ENCODE measurements at places on chromosomes 16 and 17.

DNA sequence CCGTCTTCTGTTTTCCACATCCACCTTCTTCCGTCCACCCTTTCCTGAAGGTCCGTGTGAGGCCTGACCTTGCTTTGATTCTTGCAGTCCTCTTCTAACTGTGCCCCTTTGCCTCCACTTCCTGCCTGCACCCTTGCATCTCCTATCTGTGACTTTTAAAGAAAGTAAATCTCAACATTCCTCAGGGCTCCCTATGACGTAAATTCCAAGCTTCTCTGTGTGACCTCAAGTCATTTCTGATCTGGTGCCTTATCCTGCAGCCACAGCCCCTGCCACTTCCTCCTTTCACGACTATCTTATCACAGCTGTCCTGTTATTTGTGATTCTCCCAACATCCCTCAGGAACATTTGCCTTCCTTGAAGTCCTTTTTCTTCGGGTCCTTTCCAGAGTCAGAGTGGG lies 520.5 kb downstream of the CDH13 start:
- DNase-seq, result no peak

GRCh38 chr17:14118951-14119350 lies 49.6 kb downstream of the COX10 start:
- no peak for DNase-seq

DNA sequence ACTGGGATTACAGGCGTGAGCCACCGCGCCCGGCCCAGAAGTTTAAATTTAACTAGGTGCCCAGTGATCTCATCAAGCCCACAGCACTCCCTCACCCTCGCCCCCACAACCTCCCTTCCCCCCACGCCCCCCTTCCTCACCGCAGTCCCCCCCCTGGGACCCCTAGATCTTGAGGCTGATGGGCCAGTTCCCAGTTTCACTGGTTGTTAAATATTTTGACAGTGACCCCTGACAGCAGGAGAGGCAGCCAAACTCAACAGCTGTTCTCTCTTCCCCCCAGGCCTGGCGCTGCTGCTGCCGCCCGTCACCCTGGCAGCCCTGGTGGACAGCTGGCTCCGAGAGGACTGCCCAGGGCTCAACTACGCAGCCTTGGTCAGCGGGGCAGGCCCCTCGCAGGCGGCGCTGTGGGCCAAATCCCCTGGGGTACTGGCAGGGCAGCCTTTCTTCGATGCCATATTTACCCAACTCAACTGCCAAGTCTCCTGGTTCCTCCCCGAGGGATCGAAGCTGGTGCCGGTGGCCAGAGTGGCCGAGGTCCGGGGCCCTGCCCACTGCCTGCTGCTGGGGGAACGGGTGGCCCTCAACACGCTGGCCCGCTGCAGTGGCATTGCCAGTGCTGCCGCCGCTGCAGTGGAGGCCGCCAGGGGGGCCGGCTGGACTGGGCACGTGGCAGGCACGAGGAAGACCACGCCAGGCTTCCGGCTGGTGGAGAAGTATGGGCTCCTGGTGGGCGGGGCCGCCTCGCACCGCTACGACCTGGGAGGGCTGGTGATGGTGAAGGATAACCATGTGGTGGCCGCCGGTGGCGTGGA lies 15.6 kb downstream of the QPRT start:
- no peak for DNase-seq

GRCh38 chr16:49725651-49726050 lies 130.3 kb downstream of the ZNF423 start:
- DNase-seq, result no peak

- no peak for DNase-seq
These were observed 148.9 kb downstream of the XYLT1 start for GRCh38 chr16:17321824-17322223.

- no peak for DNase-seq
These were observed 320.8 kb downstream of the SLC39A11 start for GRCh38 chr17:72771734-72772133.

DNA sequence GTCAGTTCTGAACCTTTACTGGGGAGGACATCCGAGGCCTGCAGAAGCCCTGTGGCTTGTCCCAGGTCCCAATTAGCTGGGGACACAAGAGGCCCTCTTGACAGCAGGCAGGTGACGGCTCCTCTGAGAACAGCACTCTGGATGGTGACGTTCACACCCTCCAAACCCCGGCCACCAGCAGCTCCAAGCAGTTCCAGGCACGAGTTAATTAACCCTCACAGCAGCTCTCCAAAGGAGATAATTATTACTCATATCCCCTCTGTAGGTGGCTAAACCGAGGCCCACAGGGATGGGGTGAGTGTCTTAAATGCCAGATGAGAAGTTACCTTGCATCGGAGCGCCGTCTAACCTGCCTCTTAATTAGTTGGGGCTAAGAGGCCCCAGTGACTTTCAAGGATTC lies 168.9 kb upstream of the CIBAR2 start:
- no peak for DNase-seq

GRCh38 chr16:31130899-31131298 lies 4.6 kb downstream of the PRSS8 start:
- no peak for DNase-seq

GRCh38 chr16:22977294-22977697 lies 163.3 kb downstream of the HS3ST2 start:
- no peak for DNase-seq

GRCh38 chr16:84358601-84359295 lies 9.6 kb upstream of the ATP2C2 start:
- DNase-seq, result no peak

- peak; percentile 61 for DNase-seq
These were observed 39.2 kb upstream of the ABCC12 start for GRCh38 chr16:48194828-48195556.

DNA sequence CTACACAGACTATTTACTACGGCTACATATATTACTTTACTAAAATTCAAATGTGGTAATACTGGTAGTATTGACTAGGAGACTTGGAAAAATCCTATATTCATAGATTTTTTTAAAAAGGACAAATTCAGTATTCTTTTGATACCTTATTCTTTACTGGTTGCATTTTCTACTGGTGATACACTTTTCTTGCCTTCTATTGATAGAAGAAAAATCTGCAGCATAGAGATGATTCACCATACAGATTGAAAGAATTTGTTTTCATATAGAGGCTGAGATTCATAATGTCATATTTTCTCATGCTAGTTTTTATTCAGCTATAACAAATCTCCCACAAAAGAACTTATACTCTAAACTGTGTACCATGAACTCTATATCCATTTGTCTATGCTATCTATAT lies 195.4 kb upstream of the C17orf78 start:
- no peak for DNase-seq

GRCh38 chr16:66020046-66020445 lies 346.4 kb upstream of the CDH5 start:
- no peak for DNase-seq

DNA sequence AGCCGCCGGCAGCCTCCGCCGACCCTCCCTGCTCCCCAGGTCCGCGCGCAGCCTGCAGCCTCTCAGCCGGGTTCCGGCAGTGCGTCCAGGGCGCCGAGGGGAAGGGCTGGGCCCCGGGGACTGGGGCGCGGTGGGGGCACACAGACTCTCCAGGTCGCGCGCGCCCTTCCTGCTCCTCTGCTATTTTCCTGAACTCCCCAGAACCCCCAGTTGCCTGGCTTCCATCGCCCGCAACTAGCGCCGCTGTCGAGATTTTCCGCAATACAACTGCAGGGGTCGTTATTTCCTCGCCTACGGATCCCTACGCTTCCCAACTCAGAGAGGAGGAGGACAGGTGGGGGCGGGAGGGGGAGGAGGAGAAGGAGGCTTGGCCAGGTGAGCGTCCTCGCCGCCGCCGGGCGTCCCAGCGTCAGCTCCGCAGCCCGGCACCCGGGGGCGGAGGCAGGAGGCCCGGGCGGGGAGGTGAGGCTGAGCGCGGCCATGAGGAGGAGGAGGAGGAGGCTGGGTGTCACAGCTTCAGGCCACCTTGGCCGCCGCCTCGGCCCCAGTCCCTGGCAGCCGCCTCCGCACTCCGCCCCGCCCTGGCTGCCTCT lies at the start of gene CA10:
Gene CA10, minus strand, starts transcription at position 265 of the 593 bp plus-strand sequence.
- DNase-seq, result no peak

DNA sequence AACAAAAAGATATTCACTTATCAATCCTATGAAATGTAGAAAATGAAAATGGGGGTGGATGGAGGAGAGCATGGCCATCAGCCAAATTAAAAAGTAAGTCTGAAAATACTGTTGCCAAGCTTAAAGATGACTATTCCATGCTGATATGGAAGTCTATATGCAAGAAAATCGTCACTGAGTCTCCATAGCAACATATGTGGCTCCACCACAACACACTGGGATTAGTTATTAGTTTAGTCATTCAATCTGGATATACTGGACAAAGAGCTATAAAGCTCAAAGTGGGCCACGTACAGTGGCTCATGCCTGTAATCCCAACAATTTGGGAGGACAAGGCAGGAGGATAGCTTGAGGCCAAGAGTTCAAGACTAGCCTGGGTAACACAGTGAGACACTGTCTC lies 24.7 kb upstream of the PSMD7 start:
- no peak for DNase-seq

DNA sequence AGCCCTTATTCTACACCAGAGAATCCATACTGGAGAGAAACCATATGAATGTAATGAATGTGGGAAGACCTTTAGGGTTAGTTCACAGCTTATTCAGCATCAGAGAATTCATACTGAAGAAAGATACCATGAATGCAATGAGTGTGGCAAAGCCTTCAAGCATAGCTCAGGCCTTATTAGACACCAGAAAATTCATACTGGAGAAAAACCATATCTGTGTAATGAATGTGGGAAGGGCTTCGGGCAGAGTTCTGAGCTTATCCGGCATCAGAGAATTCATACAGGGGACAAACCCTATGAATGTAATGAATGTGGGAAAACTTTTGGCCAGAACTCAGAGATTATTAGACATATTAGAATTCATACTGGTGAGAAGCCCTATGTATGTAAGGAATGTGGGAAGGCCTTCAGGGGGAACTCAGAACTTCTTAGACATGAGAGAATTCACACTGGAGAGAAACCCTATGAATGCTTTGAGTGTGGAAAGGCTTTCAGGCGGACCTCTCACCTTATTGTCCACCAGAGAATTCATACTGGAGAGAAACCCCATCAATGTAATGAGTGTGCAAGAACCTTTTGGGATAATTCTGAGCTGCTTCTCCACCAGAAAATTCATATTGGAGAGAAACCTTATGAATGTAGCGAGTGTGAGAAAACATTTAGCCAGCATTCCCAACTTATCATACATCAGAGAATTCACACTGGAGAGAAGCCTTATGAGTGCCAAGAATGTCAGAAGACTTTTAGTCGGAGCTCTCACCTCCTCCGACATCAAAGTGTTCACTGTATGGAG lies 14.1 kb downstream of the ZFP3 start:
- no peak for DNase-seq

DNA sequence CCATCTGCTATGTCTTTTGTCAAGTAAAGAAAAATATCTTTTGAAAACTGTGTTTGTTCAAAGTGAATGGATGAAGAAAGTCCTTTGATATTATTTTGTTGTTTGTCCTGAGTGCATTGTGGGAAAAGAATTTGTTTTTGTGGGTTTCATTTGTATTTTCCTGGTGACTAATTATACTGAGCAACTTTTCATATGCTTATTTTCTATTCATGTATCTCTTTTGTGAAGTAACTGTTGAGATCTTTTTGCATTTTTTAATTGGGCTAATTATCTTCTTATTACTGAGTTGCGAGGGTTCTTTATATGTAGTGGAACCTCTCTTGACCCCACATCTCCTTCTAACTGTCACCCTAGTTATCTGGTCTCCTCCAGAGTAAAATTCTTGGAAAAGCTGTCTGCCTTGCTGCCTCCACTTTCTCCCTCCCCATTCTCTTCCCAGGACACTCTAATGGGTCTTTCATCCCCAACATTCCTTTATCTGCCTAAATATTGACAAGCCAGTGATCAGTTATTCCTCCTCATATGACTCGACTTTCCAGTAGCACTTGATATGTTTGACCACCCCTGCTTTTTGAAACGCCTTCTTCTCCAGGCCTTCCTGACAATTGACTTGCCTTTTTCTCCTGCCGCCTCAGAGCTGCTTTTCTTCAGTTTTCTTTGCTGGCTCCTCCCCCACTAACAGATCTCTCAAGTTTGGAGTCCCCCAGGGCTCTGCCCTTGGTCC lies 117.6 kb upstream of the HAS3 start:
- no peak for DNase-seq

- no peak for DNase-seq
These were observed 65.9 kb downstream of the RBFOX1 start for GRCh38 chr16:7398536-7398935.
